RWPE2 (cell line): ENCODE measurements at places on chromosomes 7 and 10.

DNA sequence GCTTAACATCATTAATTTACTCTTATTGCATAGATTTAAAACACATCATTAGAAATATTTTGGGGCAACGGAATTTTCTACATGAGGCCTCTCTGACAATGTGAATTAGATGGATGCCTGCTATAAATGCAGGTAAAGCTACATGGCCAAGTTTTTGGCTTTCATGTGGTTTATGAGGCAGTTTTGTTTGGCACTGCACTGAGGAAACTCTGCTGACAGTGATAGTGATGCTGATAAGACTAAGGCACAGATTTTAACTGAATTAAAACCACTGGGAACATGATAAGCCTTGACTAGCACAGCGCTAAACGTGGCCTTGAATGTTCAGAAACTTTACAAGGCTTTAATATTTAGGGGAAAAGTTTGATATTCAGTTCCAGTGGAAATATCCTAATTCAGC is 114.3 kb upstream of the NOBOX start:
- no peak for DNase-seq

- no peak for DNase-seq
Observed at GRCh38 chr7:121505540-121506182, 109.6 kb upstream of the FAM3C start.

- DNase-seq: no peak
Observed at GRCh38 chr7:42877862-42878261, 34.0 kb downstream of the C7orf25 start.

DNA sequence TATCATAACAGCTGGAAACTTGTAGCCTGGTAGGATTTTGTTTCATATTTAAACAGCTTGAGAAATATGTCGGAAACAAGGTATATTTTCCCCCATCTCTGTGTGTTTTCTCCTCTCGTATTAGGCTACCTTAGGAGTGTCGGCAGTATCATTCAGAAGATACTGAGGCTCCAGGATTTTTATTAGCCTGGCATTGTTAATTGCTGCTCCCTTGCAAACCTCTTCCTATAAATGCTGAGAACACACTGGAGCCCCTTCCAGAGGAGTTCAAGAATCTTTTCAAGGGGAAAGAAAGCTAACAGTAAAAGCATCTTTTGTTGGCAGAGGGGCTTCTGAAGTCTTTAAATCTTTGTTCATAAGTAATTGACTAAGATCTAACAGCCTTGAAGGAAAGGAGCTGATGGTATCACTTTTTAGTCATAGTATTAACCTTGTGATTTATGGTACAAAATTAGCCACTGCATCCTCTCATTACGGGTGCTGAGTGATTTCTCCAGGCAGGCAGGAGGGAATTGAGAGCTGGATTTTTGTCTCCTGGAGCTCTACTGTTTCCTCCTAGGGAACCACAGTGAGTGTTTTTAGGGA is 998.7 kb downstream of the LRMDA start:
- DNase-seq: no peak

DNA sequence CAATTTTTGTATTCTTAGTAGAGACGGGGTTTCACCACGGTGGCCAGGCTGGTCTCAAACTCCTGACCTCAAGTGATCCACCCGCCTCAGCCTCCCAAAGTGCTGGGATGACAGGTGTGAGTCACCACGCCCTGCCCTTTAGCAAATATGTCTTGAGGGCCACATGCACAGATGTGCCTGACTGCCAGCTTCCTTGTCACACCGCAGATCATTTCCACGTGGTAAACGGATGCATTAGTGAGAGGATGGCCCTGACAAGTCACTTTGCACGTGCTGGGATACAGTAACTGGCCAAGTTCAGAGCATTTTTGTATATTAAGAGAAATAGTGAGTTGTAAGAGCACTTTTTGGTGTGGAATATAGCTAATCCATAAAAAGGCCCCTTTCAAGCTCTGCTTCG is 44.3 kb upstream of the FAM180A start:
- DNase-seq: no peak

GRCh38 chr7:76189276-76189675 is 12.4 kb upstream of the SRRM3 start:
- no peak for DNase-seq

DNA sequence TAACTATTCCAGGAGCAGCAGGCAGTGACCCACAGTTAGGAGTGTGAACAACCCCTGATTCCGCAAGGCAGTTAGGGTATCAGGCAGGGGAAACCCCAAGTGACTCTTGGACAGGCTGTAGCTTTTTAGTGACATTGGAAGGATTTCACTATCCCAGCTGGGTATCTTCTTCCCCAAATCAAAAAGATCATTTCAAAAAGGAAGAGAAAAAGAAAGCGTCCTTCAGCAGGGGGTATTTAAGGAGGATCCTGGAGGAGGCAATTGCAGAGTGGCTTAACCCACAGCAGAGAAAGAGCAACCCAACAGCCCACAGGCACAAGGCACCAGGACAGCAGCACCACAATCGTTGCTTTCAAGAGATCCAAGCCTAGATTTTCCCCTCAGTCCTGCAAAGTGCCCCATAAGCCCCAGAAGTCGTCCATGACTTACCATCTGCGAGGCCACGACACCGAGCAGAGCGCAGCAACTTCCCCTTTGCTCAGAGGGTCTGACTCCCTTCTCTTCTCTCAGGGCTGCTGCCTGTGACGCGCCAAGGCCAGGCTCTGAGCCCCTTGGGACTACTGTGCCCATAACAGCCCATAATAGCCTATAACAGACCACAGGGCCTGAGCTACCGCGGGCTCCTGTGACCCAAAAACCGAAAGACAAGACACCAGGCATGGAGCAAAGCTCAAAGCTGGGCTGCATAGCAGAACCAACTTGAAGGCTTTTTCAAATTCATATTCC is 19.8 kb downstream of the PIK3AP1 start:
- DNase-seq: no peak

DNA sequence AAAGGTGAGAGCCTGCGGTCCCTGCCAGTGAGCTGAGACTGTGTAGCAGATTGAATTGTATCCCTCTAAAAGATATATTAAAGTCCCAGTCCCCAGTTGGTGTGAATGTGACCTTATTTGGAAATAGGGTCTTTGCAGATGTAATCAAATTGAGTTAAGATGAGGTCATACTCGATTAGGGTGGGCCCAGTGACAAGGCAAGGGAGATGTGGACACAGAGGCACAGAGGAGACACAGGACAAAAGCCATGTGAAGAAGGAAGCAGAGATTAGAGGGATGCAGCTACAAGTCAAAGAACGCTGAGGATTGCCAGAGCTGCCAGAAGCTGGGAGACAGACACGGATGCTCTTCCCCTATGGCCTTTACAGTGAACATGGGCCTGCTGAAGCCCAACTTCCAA is 104.3 kb downstream of the CLEC2L start:
- DNase-seq: no peak

DNA sequence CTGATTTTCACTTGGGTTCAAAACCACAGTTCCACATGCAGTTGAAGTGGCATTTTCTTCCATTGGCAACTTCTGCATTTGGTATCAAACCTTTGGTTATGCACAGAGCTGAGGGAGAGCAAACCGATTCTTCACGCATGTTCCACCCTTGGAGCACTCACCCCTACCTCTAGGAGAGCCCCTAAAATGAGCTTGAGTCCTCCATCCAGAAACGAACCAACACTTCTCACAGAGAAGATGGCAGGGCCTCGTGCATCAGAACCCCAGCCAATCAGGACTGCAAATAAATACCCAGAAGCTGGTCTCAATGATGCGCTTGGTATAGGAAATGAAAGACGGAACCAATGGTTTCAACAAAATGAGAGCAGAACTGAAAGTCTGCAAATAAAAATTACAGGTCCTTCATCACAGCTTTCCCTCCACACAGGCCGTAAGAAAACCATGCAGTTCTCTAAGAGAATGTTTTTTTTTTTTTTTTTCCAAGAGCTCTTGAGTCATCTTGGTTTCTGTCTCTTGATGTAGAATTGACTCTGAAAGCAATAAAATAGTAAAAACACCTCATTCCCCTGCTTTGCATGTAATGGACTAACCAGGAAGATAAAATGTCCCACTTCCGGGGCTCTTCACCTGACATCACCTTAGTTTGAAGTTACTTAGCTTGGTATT is 23.9 kb downstream of the KLF6 start:
- no peak for DNase-seq

DNA sequence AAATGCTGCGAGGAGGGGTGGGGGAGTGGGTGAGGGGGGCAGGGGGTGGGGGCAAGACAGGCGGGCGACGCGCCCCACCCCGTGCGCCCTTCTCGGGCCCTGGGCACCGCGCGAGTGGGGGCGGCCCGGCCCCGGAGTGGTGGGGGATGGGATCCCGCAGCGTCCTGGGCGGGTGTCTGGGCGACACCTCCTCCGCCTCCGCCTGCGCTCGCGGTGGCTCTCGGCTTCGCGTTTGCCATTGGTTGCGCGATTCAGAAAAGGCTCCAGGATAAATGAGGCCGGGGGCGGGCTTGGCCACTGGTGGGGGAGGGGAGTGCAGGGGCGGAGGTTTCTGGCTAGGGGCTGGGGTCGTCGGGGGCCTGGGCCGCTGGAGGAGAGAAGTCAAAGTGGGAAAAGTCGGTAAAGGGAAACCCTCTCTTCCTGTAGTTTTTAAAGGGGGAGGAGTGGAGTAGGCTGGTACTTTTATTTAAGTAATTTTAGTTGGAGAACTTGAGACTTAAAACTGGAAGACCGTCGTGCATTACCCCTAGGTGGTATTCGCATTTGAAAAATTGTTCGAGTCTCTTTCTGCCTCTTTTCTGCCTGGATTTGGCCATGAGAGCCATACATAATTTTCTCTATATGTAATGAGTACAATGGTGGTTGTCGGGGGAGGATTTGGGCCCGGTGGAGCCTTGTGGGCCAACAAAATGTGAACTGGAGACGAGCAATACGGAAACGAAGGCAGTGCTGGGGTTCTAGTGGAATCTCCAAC is 992 bp upstream of the IGF2BP3 start:
- peak; percentile 88 for DNase-seq

- DNase-seq: no peak
Observed at GRCh38 chr10:103479135-103479534, at the start of gene CALHM3. CALHM3 (minus strand) TSS chr10:103479240; CDS start chr10:103479032, 208 bp downstream.

GRCh38 chr7:137664846-137665245 is 181.9 kb downstream of the DGKI start:
- DNase-seq: no peak

- DNase-seq: no peak
Observed at GRCh38 chr7:26332698-26333097, 41.0 kb downstream of the SNX10 start.

- no peak for DNase-seq
Observed at GRCh38 chr10:104209575-104210198, 22.5 kb downstream of the CFAP43 start.

DNA sequence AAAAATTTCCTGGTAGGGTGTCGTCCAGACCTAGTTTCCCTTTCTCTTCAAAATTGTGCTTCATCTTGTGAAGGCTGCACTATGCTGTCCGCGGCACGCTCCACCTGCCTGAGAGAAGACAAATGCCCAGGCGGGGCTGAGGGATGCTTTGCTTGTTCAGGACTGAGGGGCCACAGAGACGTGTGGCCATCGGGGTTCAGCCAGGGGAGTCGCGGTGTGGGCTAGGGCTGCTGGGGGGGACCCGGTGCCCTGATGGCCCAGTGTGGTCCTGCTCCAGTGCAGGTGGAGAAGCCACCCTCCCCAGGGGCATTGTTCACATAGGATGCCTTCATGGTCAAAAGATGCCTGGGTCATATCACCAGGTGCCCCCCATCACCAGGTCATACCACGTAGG is 107.8 kb upstream of the SHH start:
- no peak for DNase-seq

DNA sequence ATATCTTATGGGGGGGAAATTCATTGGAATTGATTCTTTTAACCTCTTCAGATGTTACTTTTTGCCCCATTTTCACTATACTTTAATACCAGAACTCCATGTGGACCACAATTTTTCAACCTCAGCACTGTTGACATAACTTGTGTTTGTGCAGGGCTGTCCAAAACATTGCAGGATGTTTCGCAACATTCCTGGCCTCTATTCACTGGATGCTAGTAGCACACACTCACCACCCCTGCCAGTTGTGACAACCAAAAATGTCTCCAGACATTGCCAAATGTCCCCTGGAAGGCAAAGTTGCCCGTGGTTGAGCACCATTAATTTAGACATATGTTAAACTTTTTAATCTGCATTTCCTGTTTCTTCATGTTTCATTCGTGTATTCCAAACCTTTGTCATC is 234.7 kb downstream of the GFRA1 start:
- no peak for DNase-seq

GRCh38 chr7:36972140-36972518 is 247.8 kb upstream of the AOAH start:
- no peak for DNase-seq

DNA sequence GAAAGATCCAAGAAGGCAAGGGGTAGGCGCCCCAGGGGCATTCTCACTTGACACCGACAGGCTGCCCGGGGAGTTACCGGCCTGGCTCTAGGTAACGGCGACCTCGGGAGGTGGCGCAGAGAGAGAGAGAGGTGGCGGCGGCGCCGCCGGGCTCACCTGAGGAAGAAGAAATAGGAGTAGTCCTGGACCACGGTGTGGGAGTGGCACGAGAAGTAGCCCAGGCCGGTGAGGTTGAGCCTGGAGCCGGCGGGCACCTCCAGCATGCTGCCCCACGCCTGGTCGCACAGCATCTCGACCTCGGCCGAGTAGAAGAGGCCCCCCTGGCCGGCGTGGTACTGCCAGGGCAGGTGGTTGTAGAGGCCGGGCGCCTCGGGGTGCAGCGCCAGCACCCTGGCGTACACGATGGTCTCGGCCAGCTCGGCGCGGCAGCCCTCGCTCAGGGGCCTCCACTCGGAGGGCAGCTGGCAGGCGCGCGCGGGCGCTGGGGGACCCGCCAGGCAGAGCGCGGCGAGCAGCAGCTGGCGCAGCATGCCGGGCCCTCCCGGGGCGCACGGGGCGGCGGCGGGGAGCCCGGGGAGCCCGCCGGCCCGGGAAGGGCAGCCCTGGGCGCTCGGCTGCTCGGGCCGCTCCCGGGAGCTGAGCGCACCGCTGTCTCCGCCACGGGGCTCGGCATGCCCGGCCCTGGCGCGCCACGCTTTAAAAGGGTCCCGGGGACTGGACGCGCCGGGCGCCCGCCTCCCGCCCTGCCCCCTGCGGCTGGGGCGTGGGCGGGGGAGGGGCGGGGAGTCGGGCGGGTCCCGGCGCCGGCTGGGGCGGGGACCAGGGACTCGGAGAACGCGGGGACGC is at the start of gene CCDC3:
Gene CCDC3 (minus strand): TSS at position 673 of the 846 bp plus-strand sequence. CDS start 143 bp downstream, at position 530.
- DNase-seq: no peak

DNA sequence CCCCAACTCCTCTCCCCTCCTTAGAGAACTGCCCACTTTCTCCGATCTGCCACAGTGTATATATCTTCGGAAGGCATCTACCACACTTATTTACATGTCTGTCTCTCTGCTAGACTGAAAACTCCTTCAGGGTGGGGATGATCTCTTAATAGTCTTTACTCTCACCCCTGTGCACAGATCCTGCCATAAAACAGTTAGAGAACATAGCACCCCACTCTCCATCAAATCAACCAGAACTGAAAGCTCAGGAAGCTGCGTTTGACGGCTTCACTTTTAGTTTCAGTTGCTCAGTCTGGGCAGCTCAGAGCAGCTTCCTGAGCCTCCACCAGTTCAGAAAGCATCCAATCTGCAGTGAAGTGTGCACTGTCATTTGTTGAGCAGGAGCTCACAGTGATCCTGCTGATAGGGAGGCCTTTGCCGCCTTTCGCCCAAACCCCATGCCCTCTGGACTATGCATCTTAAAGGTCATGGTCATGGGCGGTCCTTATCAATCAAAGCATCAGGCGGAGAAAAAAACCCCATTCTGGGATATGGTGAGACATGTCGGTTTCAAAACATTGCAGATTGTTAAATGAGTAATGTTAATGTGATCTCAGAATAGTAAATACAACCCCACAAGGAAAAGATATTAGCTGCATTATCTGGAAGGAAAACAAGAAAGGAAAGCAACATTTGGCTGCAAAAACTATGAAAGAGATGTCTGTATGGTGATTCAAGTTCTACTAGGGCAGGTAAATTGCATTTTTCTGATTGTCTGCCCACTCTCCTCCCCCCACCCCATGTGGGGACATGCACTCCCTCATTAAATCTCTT is 167.1 kb upstream of the ADO start:
- no peak for DNase-seq

GRCh38 chr7:25626451-25627131 is 398.3 kb upstream of the NPVF start:
- DNase-seq: no peak
